ENCODE measurements at places on chromosomes 2 and 18. TPM values are rescaled to one million over a fixed set of nuclear protein-coding genes. Genes with fewer than 3 reads are reported as not detected.

DNA sequence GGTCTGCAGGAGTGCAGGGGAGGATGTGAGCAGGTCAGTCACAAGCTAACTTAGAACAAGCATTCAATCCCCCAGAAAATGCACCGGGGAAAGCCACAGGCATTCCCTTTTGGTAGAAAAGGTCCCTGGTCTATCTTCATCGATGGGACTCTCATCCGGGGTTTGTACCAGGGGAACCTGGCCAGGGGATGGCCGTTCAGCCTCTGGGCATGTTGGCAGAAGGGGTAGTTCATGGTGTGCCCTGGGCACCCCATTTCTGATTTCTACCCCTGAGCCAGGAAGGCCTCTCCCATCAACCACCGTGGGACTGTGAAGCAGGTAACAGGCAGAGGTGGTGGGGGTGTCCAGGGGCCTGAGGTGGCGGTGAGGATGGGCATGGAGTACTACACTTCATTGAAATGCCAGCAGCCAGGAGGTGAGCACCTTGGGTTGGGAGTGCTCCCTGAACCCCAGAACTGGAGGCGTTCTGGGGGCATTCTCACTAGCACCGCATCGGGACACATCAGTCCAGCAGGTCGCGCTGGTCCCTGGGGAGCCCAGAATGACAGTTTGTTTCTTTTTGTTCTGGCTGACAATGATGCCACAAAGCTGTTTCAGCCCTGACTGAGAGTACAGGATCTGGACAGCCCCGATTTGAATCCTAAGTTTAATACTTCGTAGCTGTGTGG is 172.3 kb downstream of the SMAD7 start:
- DNase-seq = no peak

GRCh38 chr18:43161528-43161927 is 46.0 kb upstream of the RIT2 start:
- DNase-seq = no peak

The PDCD1 gene
- total RNA-seq = not detected

The KIF1A gene
- total RNA-seq = 0.50 TPM

The HOXD1 gene
- 10.3 TPM for total RNA-seq
